Stimulated activated CD4-positive, alpha-beta T cell treated with anti-CD3 and anti-CD28 coated beads, Interleukin-2, amount 100 ng/mL, for 4 hours (primary cell): ENCODE measurements at places on chromosomes 6 and 20.

DNA sequence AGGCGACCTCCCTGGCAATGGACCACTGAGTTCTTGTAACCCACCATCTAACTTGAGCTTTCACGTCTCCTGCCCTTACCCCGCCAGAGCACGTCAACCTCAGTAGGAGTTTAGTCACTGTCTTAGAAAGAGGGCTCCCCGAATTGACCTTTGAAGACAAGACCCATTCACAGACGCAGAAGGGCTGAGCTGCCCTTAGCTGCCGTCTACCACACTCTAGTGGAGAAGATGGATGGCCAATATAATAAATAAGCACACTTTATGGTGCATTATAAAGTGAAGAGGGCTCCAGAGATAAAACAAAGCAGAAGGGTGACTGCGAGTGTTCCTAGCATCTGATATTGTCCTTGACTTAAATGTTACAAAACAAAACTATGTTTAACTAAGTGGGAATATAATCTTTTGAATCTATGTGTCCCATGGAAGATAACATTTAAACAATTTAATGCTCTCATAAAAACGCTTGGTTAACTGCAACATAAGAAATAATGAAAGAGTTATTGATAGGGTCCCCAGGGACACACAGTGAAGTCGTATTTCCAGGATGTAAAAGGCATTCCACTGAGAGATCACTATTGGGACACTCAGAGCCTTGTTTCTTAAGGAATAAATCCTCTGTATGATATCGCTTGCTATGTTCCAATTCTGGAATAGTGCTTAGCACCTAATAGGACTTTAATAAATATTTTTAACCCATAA, 261.1 kb downstream of the THBS2 start:
- DNase-seq, result no peak

DNA sequence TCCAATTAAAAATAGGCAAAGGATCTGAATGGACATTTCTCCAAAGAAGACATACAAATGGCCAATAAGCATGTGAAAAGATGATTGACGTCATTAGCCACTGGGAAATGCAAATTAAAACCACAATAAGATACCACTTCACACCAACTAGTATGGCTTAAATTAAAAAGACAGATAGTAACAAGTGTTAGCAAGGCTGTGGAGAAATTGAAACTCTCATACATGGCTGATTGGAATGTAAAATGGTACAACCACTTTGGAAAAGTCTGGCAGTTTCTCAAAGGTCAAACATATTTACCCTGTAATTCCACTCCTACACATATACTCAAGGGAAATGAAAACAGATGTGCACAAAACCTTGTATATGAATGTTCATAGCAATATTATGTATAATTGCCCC, 83.6 kb downstream of the CEP57L1 start:
- no peak for DNase-seq

DNA sequence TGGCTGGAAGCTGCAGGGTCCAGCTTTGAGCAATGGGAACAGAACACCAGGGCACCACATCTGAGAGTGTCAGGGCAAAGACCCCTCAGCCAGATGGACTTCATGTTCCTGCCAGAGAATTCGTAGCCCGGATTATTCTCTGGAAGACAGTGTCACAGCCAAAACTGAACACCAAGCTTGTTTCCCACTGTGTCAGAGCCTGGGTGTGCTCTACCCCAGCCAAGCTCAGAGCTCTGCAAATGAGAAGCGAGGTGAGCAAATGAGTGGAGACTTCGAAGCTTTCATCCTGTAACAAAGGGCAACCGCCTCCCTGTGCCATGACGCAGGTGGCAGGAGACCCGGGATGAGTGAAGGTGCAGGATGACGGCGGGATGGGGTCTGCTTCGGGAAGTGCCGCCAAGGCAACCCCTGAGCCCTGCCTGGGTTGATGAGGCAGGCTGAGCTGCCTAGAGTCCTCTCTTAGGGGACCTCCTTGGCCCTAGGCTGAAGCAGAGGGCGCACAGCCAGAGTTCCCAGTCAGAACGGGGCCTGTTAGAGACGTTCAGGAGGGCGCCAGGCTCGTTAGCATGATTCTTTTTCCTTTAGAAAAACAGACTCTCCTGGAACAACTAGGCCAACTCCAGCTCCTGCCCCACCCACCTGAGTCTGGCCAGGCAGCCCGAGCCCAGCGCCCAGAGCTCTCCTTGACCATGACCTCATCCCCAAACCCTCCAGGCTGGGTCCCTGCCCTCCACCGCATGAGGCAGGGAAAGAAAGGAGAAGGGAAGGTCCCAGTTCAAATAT, 187.7 kb downstream of the SOD2 start:
- DNase-seq, result no peak

GRCh38 chr6:37254881-37255280, 2.7 kb upstream of the TBC1D22B start:
- DNase-seq, result no peak

GRCh38 chr6:149012040-149012545, 265.3 kb downstream of the UST start:
- DNase-seq, result no peak

DNA sequence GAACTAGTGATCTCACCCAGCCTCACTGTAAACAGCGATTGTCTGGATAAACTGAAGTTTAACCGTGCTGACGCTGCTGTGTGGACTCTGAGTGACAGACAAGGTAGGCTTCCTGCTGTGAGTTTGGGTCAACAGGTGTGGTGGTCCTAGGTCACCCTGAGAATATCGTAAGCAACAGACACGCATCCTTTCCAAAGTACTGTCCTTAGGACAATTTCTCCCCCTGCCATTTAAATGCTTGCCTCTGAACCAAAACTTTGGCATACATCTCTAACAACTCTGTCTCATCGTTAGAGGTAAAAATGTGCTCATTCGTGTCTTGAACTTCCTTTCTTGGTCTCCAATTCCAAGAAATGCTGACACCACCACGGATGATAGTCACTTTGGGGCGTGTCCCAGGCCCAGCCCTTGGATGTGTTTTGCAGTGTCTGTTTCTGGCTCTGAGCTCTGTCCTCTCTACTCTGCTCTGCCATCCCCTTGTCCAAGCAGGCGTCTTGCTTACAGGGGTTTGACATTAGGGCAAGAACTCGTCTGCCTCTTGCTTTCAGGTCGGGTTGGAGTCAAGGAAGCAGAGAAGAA, 95.5 kb downstream of the EYA2 start:
- no peak for DNase-seq
